Heart right ventricle (tissue), 16 donors: ENCODE measurements at places on chromosomes 11 and 22.

DNA sequence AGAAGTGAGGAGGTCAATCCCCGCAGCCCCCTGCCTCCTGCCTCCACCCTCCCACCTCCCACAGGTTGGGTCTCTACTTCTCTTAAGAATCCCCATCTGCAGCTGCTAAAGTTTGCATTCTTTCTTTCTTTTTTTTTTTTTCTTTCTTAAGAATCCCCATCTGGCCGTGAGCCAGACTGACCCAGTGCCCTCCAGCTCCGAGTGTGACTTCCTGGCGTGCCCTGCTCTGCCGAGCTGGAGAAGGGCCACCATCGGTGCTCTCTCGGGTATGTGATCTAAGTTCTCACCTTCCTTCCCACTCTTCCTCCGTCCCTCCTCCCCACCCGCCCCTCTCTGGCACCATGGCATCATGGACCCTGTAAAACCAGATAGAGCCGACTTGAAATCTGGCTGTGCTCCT is 66.7 kb upstream of the LMO1 start:
- no peak for DNase-seq

GRCh38 chr22:49349181-49349835 is 478.4 kb downstream of the BRD1 start:
- DNase-seq, result no peak

DNA sequence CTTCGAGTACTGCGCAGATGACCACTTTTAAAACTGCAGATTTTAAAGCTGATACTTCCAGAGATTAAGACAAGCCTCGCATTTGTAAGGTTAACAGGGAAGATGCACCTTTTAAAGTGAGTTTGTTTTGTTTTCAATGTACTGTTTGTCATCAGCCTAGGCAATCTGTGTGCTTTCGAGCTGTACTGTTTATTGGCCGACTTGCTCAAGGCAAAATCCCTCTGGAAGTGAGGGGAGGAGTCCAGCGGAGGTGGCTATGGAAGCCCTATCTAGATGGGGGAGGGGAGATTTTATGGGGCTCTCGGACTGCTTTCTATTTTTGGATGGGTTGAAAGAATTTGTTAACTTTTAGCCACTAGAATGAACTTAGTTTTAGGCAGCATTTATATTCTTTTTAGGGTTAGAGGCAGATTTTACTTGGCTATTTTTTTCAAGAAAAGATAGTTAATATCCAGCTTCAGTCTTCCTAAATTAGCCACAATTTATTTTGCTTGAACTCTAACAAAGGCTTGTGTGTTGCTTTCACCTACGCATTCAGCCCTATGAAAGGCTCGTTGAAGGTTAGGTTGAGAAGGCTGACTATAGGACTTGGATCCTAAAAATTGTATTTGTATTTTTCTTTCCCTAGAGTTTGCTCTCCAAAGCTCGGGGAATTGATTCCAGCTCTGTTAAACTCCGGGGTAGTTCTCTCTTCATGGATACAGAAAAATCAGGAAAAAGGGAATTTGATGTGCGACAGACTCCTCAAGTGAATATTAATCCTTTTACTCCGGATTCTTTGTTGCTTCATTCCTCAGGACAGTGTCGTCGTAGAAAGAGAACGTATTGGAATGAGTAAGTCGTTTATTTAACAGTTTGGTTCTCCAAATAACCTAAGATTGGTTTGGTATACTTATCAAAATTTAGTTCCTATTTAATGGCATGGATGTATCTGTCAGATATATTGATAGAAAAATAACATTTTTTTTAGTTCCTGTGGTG is 2.1 kb downstream of the WEE1 start:
- peak; percentile 26 for DNase-seq

DNA sequence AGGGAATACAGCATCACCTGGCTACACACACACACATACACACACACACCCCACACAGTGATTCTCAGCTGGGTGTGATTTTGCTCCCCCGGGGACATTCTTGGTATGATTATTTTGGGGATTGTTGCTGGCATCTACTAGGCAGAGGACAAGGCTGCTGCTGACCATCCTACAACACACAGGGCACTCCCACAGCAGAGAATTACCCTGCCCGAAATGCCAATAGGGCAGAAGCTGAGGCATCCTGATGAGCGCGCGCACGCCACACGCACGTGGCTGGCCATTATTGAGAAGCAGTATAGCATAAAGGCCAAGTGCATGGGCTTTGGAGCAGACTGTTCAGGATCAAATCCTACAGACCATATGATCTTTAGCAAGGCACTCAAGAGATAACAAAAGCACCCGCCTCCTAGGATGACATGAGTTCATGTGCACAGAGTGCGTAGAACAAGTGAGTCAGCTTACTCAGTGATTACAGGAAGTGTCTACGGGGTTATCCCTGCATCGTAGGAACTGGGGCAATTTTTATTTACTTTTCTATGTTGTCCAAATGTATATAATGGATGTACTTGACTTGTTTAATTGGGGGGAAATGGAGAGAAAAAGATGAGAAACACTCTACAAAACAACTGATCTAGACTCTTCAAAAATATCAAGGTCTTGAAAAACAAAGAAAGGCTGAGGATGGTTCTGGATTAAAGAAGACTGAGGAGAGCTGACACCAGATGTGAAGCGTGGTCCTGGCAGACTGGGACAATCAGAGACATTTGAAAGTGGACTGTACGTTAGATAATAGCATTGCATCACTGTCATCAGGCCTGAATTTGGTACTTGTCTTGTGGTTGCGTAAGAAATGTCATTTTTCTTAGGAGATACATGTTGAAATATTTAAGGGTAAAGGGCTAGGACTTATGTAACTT is 7.2 kb upstream of the EHD1 start:
- no peak for DNase-seq

- no peak for DNase-seq
These were observed 46.2 kb downstream of the FAM168A start for GRCh38 chr11:73551677-73552076.

DNA sequence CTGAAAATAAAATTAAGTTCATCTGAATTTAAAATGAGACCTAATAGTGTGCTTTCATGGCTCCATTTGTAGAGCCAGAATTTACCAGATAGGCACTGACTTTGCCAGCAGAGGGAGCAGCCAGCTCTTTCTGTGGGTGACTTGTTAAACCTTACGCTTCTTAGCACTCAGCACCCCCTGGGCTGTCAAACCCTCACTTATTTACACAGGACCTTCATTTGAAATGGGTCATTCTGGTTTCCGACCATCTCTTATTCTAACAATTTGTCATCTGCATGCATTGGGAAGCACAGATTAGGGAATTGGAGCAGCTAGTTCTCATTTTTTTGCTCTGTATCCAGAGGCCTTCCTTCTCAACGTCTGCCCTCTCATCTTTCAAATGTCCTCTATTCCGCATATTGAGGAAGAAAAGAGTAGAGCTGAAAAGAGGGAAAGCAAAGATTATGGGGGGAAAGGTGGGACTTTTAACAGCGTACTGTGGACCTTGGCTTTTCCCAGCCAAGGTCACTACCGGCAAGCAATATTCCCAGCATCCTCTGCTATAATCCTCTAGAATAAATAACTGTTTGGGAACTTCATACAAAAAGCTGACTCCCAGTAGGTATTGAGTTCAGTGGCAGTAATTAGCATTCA is 3.1 kb downstream of the ASRGL1 start:
- DNase-seq, result peak; percentile 42

- no peak for DNase-seq
These were observed 52.4 kb downstream of the PTPRJ start for GRCh38 chr11:48032721-48033120.

- no peak for DNase-seq
These were observed 204.6 kb downstream of the DBX1 start for GRCh38 chr11:19955660-19956059.

GRCh38 chr11:75174781-75175370 is 24.0 kb downstream of the SLCO2B1 start:
- no peak for DNase-seq

- no peak for DNase-seq
These were observed 14.7 kb upstream of the AMPD3 start for GRCh38 chr11:10440401-10440800.
